Fibroblast of skin of right biceps (primary cell): ENCODE measurements at places on chromosomes 7 and 10.
A peak's percentile ranks its signal among the peaks of the same experiment; 100 is the strongest.

DNA sequence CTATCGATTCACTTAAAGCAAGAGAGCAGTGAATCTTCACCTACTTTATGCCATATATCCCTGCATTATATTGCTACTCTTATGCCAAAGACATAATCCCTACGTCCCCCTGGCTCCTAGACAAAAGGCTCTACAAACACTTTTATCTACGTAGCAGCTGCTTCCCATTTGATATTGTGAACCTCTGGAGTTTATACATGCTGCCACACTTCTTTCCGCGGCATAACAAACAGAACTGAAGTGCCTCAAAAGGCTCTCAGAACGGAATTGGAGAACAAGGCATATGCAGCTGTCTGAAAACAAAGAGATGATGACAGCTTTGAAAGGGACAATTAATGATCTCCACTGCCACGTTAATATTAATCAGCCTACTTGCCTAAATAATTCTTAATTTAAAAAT, 985.6 kb upstream of the LRRN3 start:
- no peak for DNase-seq

DNA sequence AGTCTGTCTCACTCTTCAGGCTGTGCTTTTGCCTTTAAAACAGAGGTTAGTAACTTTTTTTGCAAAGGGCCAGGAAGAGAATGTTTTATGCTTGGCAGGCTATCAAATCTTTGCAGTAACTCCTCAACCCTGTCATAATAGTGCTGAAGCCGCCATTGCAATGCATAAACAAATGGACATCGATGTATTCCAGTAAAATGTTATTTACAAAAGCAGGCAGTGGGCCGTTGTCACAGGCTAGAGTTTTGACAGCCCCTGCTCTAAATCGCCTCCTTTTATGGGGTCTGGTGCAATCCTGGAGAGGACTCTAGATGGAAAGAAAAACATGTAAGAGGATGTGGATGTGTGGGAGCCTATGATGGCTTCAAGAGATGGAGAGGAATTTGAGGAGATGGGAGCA, 568.3 kb downstream of the TYW1 start:
- no peak for DNase-seq

DNA sequence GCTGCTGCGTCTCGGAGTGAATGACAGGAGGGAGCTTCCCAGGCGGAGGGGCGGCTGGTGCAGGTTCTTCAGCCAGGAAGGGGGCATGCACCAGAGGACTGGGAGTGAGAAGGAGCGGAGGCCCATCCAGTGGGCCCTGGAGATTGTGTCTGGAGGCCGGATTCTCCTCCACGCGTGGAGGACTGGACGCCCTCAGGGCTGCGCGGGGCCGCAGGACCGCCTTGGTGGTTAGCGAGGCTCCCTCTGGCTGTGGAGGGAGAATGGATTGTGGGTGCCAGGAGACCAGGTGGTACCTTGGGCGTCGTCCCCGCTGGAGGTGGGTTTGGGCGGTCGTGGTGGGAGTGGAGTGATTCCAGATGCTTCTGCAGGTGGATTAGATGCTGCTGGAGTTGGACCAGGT, 68.9 kb downstream of the ELFN1 start:
- no peak for DNase-seq

- DNase-seq, result peak; percentile 96
These were observed 137.9 kb upstream of the CCDC6 start for GRCh38 chr10:60044242-60044641.

- DNase-seq, result peak; percentile 85
These were observed 41.2 kb downstream of the ZCCHC24 start for GRCh38 chr10:79404231-79404609.

GRCh38 chr7:4700577-4701235, 18.6 kb downstream of the FOXK1 start:
- DNase-seq, result peak; percentile 77

DNA sequence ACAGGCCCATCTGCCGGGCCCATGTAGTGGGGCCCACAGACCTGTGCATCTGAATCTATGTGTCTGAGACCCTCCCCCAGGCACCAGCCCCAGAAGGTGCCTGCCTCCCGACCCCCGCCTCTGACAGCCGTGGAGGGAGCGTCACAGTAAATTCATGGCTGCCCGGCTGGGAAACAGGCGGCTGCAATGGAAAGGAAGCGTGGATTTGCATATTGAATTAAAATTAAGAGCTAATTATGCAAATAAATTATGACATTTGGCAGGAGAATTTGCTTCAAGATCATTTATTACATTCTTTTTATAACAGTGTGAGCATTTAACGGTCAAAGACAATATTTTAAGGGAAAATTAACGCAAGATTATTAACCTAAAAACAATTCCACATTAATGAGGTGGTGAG, 92.3 kb downstream of the HIF1AN start:
- no peak for DNase-seq

- no peak for DNase-seq
These were observed 2.9 kb downstream of the LAT2 start for GRCh38 chr7:74212661-74213060.

- DNase-seq, result no peak
These were observed 657.2 kb downstream of the INHBA start for GRCh38 chr7:41045556-41046123.

DNA sequence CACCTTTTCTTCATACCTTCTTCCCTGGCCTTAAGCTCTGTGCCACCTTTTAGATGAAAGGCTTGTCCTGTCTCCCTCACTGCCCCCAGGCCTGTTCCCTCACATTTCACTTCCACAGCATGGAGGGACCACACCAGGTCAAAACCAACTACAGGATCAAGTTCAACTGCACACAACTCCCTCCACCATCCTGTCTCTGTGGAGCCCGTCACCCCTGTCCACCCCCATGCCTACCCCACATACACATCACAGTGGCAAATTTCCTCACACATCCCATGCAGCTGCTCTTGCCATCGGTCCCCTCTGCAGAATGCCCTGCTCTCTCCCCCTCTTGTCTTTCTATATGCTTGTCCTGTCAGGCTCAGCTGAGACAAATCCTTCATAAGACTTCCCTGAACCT, 154.1 kb downstream of the USP6NL start:
- no peak for DNase-seq

- DNase-seq, result peak; percentile 42
These were observed 69.6 kb upstream of the HDAC9 start for GRCh38 chr7:18425838-18426445.

DNA sequence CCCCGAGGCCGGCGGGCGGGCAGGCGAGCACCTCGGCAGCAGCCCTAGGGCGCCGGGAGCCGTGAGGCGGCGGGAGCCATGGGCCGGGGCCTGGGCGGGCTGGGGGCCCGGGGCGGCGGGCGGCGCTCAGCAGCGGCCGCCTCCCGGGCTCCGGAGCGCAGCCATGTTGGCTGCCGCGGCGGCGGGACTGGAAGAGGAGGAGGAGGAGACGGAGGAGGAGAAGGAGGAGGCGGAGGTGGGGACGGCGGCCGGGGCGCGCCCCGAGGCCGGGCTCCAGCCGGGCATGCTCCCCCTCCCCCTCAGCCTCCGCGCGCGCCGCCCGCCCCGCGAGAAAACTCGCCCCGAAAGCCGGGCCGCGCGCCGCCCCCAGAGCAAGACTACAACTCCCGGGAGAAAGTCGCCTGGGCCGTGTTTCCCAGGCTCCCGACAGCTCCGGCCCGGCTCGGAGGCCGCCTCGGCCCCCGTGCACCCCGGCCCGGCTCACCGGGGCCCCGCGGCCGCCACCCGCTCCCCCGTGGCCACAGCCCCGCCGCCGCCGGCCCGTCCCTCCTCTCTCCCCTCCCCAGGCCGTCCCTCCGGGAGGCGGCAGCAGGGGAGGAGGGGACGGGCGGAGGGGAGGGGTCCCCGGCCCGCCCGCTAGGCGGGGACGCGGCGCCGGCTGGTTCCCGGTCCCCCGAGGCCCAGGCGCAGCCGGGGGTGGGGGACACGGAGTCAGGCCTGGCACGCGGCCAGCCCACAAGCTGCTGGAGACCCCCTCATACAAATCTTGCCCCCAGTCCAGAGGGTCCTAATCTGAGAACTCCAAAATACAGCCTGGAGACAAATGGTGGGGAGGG, at the start of gene DLG5:
TSS of gene DLG5 (minus strand) at position 190 of the 836 bp plus-strand sequence. CDS start 235 bp downstream, outside the sequence.
- DNase-seq, result peak; percentile 61

DNA sequence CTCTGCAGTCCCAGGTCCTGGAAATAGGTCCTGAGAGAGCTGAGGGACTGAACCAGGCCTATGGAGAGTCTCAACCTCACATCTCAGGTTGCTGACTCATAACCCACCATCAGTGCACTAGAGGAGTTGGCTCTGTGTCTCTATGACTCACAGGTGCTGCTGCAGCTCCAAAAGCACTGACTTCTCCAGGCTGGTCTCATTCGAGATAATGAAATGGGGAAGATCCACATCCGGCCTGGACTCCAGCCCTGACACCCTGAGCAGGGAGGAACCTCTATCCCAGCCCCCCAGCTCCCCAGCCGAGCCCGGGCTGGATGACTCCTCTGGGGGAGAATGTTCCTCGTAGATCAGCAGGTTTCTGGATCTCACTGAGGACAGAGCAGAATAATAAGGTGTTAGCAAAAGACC, 35.5 kb upstream of the DGKI start:
- peak; percentile 100 for DNase-seq

DNA sequence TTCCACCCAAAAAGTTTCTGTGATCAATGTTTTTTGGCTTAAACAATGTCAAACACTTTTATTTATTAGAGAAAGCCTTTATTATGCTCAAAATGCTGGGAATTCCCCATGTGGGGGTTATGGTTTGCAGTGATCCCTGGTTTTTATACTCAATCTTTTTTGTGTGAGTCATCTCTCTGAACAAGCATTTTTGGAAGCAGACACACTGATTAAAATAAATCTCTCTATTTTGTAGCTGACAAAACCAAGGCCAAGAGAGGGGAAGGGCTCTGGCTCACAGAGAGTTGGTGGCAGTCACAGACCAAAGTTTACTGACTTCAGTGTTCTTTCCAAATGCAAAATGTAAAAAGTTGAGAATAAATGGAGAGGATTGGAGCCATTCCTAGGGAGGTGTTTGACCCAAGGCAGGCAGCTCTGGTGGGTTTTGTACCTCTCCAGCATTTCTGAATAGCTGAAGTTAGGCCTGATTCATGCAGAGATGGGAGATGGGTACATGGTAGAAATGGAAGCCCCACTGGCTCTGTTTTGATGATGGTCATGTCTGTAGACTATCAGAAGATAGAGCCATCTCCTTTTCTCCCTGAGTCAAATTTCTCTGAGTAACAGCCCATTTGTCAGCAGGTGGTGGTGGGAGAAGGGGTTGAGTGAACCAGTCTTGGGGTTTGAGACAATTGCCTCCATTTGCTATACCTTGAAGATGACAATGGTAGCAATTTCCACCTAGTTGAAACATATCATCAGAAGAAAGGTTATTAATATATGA, 45.4 kb upstream of the NAMPT start:
- peak; percentile 82 for DNase-seq

GRCh38 chr7:123190109-123190831, 9.5 kb downstream of the SLC13A1 start:
- DNase-seq, result no peak

DNA sequence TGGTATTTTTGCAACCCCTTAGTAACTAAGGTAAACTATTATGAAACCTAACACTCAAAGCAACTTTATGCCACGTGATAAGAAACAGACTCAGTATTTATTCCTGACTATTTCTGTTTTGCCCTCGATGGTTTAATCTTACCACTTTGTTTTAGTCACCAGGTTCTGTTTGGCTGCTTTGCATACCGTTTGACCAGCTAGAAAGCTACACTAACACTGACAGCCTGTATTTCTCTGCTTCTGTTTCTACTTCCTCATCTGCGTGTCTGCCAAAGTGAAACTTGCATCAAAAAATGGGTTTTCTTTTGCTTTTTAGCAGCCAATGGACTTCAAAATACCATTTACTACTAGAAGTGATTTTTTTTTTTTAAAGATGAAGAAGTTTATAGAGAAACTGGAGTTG, 802.5 kb downstream of the GRM8 start:
- DNase-seq, result no peak

DNA sequence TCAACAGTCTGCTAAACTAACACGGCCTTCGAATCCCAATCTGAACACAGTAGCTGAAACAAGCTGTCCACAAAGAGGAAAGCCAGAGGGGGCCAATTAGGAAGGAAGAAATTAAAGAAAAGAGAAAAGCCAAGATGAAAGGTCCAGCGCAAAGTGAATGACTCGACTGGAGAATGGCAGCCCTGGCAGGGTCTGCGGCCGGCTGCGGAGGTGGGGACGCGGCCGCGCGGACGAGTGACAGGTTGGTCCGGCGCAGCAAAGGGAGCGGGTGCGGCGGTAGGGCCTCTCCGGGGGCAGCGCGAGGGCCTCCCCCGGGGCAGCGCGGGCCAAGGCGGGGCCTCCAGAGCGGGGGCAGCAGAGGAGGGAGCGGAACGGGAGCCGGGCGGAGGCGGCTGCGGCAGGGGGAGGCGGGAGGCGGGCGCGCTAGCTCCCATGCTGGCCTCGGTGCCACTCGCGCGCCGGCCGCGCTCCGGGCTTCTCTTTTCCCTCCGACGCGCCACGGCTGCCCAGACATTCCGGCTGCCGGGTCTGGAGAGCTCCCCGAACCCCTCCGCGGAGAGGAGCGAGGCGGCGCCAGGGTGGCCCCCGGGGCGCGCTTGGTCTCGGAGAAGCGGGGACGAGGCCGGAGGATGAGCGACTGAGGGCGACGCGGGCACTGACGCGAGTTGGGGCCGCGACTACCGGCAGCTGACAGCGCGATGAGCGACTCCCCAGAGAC, at the start of gene VWC2:
TSS of gene VWC2 (plus strand) at position 421 of the 718 bp plus-strand sequence. CDS start 1,798 bp downstream, outside the sequence.
- no peak for DNase-seq

DNA sequence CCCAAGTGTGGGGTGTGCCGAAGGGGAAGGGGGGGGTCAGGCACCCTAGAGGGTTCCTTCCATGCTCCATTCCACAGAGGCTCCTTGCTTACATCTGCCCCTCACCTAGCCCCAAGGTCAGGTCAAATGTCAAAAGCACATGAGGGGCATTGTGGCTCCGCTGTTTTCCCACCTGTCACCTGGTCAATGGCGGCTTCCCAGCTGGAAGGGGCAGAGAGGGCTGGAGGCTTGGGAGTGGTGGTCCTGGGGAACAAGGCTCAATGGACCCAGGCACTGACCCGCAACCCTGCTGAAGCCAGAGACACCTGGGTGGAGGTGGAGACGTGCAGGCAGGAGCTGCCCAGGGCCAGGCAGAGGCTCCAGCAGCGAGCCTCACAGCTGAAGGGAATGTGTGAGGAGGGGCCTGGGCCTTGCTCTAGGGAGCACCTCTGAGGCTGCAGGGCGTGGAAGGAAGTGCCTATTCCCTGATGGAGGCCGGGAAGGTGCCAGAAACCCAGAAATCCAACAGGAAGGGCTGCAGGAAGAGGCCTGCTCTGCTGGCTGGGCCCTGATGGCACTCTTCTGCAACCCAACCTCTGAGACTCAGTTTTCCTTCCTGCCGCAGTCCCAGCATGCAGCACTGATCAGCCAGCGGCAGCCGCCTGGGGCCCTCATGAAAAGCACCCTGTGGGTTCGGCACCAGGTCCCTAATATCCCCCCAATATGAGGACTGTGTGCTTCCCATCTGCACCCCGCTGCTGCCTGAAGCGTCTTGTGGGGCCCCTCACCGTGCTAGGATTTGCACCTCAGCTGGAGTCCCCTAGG, 16.0 kb downstream of the RASGEF1A start:
- DNase-seq, result no peak
